AG09309 (cell line): ENCODE measurements at places on chromosomes 2 and 18.

DNA sequence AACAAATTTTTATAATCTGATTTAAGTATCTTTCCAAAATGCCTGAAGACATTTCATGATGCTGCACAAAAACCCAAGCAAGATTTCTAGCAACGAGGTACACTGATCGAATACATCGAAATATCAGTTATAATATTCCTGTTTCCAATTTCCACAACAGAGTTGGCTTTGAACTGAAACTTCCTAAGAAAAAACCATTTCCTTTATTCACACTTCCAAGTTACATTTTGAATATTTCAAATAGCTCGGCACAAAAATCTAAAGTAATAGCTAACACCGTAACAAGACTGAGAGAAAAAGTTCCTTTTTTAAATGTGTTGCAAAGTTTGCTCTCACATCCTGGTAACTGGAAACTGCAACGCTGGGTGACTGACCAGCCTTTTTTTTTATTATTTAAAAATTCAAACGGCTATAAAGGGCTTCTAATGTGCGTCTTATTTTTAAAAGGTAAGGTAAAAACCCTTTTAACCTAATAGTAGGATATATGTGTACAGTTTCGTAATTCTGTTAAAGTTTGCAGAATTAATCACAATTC, 1.7 kb downstream of the HNRNPLL start:
- DNase-seq: no peak

GRCh38 chr18:7766346-7766745, 199.2 kb downstream of the PTPRM start:
- DNase-seq: no peak

DNA sequence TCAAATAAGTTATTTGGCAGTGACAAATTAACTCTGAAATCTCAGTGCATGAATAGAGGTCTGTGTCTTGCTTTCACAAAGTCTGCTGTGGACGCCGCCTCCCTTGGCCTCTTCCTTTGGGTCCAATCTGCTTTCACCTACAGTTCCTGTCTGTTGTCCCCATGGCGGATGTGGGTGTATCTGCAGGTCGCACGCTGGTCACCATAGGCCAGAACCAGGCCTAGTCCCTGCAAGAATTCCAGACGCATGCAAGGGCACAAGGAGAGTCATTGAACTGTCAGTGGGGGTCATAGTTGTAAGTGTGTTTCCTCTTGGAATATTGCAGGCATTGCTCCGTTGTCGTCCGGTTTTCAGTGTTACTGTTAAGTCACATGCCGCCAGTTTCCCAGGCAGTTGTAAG, 7.4 kb downstream of the SOCS6 start:
- no peak for DNase-seq

GRCh38 chr2:188013767-188014166, 277.9 kb upstream of the GULP1 start:
- DNase-seq: no peak

GRCh38 chr2:176536439-176537133, 267.3 kb downstream of the MTX2 start:
- DNase-seq: no peak

GRCh38 chr2:67716895-67717396, 319.8 kb downstream of the ETAA1 start:
- no peak for DNase-seq

- DNase-seq: no peak
These were observed 10.1 kb downstream of the IL37 start for GRCh38 chr2:112920923-112921532.

- DNase-seq: peak; percentile 63
These were observed 106.2 kb upstream of the RNF152 start for GRCh38 chr18:61998957-61999356.

DNA sequence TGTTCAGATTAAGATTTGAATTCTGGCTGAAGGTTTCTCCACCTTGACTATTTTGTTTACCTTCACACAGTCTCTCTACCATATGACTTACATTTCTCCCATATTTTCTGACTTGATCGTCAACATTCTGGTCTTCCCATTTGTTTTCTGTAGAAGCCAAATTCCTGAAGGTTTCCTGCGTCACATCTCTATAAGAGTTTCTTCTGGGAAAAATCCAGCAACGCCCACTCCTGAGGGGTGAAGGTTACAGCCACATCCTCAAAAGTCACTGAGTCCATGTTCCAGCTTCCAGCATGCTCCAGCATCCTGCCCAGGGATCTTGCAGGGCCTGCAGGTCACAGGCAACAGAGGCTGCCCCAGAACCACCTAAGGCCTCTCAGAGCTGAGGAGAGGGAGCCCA, 47.5 kb downstream of the NBEAL1 start:
- DNase-seq: no peak

DNA sequence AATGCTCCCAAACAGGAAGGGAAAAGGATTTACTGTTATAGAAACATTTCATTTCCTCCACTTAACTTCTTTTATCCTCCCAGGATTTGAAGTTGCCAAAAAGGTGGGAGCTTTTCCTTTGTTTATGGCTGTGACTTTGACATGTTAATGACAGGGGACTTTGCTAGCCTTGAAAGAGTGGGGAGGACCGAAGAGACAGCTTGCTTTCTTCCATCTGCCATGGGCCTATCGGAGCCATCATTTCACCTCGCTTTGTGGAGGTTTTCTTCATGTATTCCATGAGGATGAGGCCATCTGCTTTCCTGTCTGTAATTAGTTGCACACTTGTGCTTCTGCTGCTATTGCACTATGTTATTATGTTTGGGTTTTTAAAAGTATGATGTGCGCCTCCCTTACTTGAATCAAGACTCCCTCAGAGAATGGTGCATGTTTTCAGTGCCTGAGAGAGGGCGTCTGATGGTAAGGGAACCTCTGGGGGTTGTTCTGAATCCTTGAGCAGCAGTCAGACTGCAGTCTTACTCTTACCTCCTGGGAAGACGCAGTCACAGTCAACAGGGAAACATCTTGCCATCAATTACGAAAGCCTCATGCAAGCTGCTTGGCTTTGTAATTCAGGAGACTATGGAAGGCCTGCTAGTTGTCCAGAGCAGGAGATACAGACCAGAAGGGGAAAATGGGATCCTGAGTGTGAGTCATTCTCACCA, 173.3 kb upstream of the MGAT5 start:
- DNase-seq: no peak

- DNase-seq: no peak
These were observed 3.5 kb downstream of the PRKD3 start for GRCh38 chr2:37321029-37321682.

GRCh38 chr2:106960683-106961161, 74.8 kb upstream of the ST6GAL2 start:
- no peak for DNase-seq

GRCh38 chr2:11213090-11213638, 57.9 kb downstream of the SLC66A3 start:
- DNase-seq: peak; percentile 90

DNA sequence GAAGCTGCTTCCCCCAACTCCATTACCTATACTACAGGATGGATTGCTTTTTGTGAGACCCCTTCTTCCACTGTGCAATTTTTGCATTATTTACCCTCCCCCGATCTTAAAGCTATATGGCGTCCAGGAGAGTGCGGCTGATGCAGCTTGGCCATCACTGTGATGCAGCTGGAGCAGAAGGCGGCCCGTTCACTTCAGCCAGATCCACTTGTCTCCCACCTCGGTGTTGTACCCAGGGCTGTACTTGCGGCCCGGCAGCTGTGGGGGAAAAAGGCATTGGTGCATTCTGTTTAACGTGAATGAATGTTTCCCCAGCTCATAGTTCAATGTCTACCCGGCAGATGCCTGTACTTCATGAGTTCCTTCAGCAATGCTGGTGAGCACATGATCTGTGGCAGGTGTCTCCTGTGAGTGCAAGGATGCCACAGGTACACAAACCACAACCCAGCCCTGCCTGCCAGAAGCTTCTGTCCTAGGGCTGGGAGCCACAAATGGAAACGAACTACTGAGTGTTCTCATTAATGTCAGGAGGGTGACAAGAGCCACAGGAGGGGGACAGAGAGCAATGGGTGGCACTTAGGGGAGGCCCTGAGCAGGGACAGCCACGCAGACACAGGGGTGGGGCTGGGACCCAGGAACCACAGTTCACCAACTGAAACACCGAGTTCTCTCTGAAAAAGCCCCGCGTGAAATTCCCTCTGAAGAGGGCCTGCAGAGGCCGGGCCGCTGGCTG, 64.0 kb downstream of the NDUFA10 start:
- no peak for DNase-seq

DNA sequence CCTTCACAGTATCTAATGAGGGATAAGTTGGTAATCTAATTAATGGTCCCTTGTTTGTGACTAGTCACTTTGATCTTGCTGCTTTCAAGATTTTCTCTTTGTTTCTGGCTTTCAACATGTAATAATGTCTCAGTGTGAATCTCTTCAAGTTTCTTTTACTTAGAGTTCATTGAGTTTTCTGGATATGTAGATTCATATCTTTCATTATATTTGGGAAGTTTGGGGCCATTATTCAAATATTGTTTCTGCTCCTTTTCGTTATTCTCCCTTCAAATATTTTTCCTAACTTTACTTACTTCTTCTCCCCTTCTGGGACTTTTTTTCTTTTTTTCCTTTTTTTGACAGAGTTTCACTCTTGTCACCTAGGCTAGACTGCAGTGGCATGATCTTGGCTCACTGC, 21.1 kb upstream of the NAPG start:
- DNase-seq: no peak

DNA sequence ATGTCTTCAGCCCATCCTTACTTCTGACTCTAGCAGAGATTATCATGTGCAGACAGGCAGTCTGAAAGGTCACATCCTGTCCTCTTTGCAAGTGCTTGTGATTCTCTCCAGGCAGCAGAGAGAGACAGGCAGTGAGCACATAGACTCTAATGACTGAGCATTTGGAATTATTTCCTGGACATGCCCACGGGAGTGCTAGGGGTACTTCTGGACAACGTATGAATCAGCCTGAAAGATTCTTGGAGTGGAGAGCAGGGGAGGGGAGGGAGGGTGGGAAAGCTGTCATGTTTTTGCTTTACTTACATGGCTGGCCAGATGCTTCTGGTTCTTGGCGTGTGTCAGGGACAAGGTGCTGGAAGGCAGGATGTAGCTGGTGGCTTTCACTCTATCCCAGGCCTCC, 150.6 kb downstream of the RIF1 start:
- DNase-seq: no peak

GRCh38 chr2:53130441-53130943, 637.1 kb upstream of the CHAC2 start:
- DNase-seq: peak; percentile 42

- no peak for DNase-seq
These were observed 13.6 kb downstream of the ARID5A start for GRCh38 chr2:96549967-96550786.
